ENCODE measurements at places on chromosomes 2 and 18.

DNA sequence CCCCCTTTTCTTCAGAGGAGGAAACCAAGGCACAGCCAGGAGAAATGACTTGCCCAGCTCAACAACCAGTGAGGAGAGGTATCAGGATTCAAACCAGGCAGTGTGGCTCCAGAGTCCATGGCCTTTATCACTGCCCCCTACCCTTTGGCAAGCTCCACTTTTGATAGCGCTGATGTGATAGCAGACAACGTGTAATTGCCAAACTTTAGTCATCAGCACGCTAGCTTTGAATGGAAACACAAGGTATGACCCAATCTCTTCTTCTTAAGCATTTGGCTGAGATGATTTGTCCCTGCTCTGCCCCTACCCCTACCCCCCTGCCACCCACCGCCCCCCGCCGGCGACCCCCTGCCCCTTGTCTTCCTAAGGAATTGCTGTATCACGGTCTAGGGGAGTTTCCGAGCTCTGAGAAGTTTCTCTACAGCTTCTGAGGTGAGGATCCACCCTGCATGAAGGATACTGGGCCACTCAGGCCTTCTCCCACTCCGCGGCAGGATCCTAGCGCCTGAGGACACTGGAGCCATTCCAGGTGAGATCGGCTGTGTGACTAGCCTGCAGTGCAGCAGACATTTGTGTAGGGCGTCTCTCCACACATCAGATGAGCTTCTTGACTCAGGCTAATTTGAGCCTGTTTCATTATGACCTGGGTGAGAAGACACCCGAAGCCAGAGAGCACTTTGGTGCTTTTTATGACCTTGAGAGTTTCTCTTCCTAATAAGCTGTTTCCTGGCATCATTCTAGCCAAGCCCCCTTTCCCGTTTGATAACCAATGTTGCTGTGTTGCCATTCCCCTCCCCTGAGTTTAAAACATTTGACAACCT, 75.1 kb upstream of the MAP4K4 start:
- no peak for DNase-seq

DNA sequence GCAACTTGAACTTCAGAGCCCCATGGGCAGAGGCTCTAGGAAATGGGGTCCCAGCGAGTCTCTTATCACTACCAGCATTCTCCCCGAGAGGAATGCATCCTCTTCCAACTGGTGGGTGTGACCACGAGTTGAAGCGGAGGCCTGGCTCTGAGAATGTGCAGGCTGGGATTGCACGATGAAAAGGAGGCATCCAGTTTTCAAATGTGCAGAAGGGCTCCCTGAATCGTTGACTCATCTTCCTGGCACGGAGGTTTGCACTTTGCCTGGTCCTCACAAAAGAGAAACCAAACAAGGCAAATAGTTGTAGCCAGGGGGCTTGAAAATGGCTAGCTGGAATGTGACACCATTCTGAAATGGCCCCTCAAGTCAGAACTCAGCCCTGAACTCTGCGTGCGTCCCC, 216.7 kb downstream of the GLI2 start:
- no peak for DNase-seq

DNA sequence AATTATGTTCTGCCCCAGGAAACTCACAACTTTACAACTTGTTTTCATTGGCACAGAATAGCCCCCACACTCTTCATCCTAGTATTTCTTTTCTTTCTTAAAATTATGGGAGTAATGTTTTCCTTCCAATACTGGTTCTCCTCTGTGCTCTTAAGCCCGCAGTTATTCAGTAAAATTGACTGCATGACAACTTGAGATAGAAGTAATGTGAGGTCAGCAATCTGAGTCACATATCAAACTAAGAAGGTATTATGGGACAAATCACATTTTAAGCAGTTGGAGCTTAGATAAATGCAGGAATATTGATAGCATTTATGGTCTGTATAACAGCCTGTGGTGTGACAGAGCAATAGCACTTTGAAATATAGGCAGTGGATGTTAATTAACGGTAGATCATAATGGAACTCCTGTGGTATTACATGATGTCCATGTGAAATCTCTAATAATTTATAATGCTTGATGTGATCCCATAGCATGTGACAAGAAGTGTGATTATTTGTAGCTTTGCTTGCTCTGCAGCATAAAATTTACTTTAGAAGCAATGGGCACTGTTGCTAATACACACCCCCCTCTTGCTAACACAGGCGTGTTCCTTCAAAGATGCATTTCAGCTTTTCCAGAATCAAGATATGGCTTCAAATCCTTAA, 351.4 kb upstream of the CDH20 start:
- DNase-seq: no peak

- no peak for DNase-seq
Measured at GRCh38 chr2:28539118-28539541, 43.3 kb downstream of the PLB1 start.

DNA sequence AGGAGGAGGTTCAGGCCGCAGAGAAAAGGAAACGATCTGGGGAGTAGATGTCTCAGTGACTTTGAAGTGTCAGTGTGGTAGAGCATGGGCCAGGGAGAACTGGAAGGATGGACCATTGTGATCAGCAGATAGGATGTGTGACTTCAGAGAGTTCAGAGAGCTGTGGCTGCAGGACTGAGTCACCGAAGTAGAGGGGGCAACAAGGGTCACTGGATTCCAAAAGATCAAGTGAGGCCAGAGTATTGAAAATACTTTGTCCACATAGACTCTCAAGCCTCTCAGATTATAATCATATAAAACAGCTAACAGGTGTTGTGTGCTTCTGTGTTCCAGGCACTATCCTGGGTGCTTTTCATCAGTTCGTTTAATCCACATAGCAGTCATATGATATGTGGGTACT, 99.4 kb downstream of the CRIM1 start:
- no peak for DNase-seq

- DNase-seq: no peak
Measured at GRCh38 chr2:241801611-241802420, 7.2 kb upstream of the NEU4 start.

GRCh38 chr2:120347396-120348060, 1.6 kb downstream of the INHBB start:
- DNase-seq: no peak

GRCh38 chr2:37893327-37893726, 31.8 kb upstream of the RMDN2 start:
- DNase-seq: no peak

DNA sequence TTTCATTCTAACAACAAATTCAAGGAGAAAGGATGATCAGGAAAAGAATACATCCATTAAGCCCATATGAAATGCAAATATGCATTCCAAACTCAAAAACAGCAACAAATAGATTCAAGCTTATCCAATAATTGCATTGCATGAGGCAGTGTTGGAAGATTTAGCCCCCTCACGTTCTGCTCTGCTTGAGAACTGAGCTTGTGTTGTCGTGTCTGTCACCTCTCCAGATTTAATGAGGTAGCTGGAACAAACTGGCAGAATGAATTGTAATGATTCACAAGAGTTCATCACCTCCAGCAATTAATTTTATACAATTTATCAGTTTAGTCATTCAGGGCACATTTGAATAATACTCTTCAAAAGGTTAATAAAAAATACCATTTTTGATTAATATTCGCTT, 54.8 kb downstream of the AP1S3 start:
- no peak for DNase-seq

GRCh38 chr2:18740474-18740881, 151.1 kb upstream of the NT5C1B start:
- no peak for DNase-seq

GRCh38 chr2:162062559-162062958, 11.5 kb downstream of the DPP4 start:
- DNase-seq: no peak

DNA sequence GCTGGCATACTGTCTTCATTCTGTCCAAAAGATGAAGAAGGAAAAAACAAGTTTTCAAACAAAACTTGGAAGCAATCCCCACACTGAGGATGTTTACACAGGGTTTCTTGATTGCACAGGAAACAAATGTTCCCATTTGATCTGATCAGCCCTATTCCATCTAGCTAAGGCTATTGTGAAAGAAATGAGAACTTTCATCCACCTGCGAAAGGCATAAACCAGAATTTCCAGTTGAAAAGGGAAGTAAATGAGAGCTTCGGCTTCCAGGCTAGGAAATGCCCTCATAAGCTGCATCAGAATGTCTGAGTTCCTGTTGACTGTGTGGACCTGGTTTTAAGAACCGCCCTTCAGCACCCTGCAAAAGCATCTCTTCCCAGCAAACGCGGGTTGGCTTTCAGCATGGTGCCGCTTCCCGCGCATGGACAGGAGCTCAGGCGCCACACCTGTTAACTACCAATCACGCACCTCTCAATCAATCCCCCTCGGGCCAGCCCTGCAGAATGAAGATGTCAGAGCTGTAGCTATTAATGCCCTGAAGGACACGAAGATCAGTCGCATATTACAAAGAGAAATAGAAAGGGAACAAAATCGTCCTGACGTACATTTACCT, 850.4 kb downstream of the GALR1 start:
- DNase-seq: no peak

All from CD4-positive, alpha-beta T cell treated with Interleukin-6 at 100 ng/mL for 8 hours (primary cell).